ENCODE measurements at places on chromosomes 1 and 21.
A peak's percentile ranks its signal among the peaks of the same experiment; 100 is the strongest.

GRCh38 chr1:181483285-181484195 is at the start of gene CACNA1E:
Gene CACNA1E, plus strand, starts transcription at chr1:181483517. Its CDS starts 228 bp downstream, at chr1:181483745.
- peaks cover 19% of the 10 kb centered on the region for H3K4me1 ChIP-seq
- H3K27ac ChIP-seq, result no peak within 1 kb of the TSS
- no peak for DNase-seq
- peaks cover 92% of the 10 kb centered on the region for H3K27me3 ChIP-seq

DNA sequence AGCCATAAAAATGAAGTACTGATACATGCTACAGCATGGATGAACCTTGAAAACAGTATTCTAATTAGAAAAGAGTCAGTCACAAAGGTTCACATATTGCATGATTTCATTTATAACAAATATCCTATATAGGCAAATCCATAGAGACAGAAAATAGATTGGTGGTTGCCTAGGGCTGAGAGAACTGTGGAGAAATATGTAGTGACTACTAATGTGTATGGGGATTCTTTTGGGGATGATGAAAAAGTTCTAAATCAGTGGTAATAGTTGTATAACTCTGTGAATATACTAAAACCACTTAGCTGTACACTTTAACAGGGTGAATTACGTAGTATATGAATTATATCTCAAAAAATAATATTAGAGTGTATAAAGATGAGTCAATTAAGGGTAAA is 45.8 kb downstream of the RNF115 start:
- peaks cover 2% of the 10 kb centered on the region for H3K36me3 ChIP-seq
- H3K4me3 ChIP-seq, result no peak overlapping the region
- peaks cover 11% of the 10 kb centered on the region for H3K4me1 ChIP-seq

GRCh38 chr1:107594536-107594935 is 370.4 kb downstream of the VAV3 start:
- H3K4me1 ChIP-seq, result peaks cover 10% of the 10 kb centered on the region
- peak overlapping the region; percentile 6 for H3K27ac ChIP-seq
- no peaks in the 10 kb centered on the region for H3K36me3 ChIP-seq
- DNase-seq, result no peak
- no peak overlapping the region for H3K4me3 ChIP-seq

GRCh38 chr1:43822040-43822690 is 111.4 kb upstream of the ARTN start:
- DNase-seq, result no peak
- H3K27ac ChIP-seq, result no peak overlapping the region
- H3K27me3 ChIP-seq, result no peaks in the 10 kb centered on the region

DNA sequence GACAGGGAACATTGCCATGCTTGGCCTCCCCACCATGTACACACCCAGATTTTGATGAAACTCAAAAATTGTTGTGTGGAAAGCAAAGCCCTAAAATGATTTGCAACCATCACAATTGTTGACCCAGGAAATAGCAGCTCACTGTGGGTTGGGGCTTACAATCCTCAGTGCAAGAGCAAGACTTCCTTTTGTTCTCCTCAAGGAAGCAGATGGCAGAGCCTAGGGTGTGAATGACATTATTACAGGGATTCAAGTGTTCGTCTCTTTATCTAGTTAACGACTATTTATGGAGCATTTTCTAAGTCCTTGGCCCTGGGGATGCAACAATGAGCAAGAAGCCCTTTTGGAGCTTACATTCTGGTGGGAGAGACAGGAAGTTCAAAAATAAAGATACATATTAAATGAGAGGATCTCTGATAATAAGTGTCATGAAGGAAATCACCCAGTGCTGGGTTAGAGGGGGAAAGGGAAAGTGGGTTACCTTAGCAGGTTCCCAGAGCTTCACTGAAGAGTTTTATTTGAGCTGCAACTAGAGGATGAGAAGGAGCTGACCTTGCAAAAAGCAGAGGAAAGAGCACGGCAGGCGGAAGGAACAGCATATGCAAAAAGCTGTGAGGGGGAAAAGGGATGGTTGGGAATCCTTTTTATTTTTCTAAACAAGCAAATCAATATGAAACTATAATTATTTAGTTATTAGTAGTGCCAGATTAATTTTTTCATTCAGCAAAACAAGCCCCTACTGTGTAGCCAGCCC is 38.5 kb upstream of the ID3 start:
- no peaks in the 10 kb centered on the region for H3K36me3 ChIP-seq
- peak overlapping the region; percentile 79 for H3K27ac ChIP-seq
- no peaks in the 10 kb centered on the region for H3K27me3 ChIP-seq
- no peak for DNase-seq
- H3K4me3 ChIP-seq, result peak overlapping the region; percentile 75
- peaks cover 48% of the 10 kb centered on the region for H3K4me1 ChIP-seq

- peak; percentile 93 for DNase-seq
- peaks cover 3% of the 10 kb centered on the region for H3K36me3 ChIP-seq
- peak within 1 kb of the TSS; percentile 97 for H3K4me3 ChIP-seq
- H3K4me1 ChIP-seq, result peaks cover 8% of the 10 kb centered on the region
- H3K27ac ChIP-seq, result peak within 1 kb of the TSS; percentile 91
Observed at GRCh38 chr1:11099310-11100148, at the start of gene EXOSC10. Gene EXOSC10, minus strand, starts transcription at chr1:11099869. Its CDS starts 38 bp downstream, at chr1:11099831.

GRCh38 chr1:246782120-246782900 is 58.1 kb downstream of the SCCPDH start:
- no peak for DNase-seq
- no peaks in the 10 kb centered on the region for H3K27me3 ChIP-seq
- no peak overlapping the region for H3K27ac ChIP-seq
- H3K36me3 ChIP-seq, result no peaks in the 10 kb centered on the region
- H3K4me3 ChIP-seq, result no peak overlapping the region

- no peaks in the 10 kb centered on the region for H3K27me3 ChIP-seq
- H3K4me3 ChIP-seq, result peak overlapping the region; percentile 97
- no peak for DNase-seq
- peaks cover 61% of the 10 kb centered on the region for H3K4me1 ChIP-seq
- H3K27ac ChIP-seq, result peak overlapping the region; percentile 98
Observed at GRCh38 chr1:167631936-167632614, 2.0 kb downstream of the RCSD1 start.

DNA sequence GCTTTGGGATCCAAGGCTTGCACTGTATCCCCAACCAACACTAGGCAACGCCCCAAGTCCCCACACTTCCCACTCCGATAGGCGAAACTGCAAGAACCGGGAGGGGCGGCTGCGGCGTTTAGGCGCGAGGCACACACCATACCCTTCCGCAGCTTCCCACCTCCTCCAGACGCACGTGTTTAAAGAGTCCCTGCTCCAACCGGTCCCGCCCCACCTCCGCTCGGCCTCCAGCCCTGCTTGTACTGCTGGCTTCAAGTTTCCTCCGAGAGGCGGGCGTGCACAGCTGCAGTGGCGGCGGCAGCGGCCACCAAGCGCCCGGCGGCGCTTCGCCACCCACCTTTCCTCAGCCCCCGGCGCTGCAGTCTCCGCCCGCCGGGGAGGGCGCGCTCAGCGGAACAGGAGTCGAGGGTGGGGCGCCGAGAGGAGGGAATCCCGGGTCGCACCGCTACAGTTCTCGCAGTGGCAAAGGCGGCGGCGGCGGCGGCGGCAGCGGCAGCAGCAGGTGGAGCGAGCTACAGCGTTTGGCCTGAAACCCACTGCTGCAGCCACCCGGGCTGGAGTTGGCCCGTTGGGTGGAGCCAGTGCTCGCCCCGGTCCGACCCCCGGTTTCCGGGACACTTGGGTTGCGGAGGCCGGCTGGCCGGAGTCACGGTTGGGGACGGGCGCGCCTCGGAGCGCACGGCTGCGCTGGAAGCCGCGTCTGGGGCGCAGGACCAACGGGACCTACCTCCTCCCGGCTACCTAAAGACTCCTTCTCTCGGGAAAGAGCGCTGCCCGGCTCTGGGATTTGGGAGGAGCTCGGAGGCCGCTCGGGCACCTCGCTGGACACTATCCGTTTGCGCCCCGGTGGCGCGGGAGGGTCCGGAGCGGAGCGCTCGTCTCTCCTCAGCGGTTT is at the start of gene CNIH3:
Gene CNIH3 (plus strand): TSS at position 457 of the 895 bp plus-strand sequence. CDS start 858 bp downstream, outside the sequence.
- peaks cover 46% of the 10 kb centered on the region for H3K27me3 ChIP-seq
- peak within 1 kb of the TSS; percentile 89 for H3K4me3 ChIP-seq
- H3K36me3 ChIP-seq, result peaks cover 2% of the 10 kb centered on the region
- H3K4me1 ChIP-seq, result peaks cover 26% of the 10 kb centered on the region
- DNase-seq, result peak; percentile 23

DNA sequence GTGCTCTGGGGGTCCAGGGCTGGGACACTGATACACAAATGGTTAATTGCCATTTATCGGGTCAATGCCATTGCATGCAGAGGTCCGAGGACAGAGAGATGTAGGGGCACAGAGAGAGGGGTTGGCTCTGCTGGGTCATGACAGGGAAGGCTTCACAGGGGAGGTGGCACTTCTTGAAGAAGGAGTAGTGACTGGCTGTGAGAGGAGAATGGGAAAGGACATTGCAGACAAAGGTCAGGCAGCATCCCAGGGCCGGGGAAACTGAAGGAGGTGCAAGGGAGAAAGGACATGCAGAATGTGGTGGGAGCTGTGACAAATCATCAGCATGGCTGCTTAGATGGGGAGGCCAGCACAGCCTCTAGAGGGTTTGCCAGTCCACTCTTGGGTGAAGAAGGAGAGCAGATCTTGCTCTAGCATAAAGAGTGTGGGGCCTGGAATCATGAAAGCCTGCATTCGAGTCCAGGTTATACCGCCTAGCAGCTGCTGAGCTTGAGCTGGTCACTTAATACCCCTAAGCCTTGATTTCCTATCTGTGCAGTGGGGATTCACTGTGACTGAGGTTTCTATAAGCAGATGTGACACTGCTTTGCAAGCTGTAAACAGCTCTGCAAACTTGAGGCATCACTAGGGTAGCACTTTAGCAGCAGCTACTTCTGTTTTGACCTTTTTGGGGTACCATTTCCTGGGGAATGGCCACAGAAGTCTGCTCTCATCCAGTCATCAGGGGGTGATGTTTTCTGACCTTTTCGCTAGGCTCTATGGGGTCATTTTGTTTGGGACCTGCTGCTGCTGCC is 59.2 kb upstream of the EPS8L3 start:
- no peak overlapping the region for H3K27ac ChIP-seq
- no peaks in the 10 kb centered on the region for H3K36me3 ChIP-seq
- H3K4me3 ChIP-seq, result no peak overlapping the region
- DNase-seq, result no peak
- H3K27me3 ChIP-seq, result no peaks in the 10 kb centered on the region

GRCh38 chr1:111967067-111967690 is 22.3 kb downstream of the KCND3 start:
- H3K27me3 ChIP-seq, result peaks cover 89% of the 10 kb centered on the region
- no peak for DNase-seq
- no peak overlapping the region for H3K4me3 ChIP-seq
- H3K36me3 ChIP-seq, result peaks cover 4% of the 10 kb centered on the region

DNA sequence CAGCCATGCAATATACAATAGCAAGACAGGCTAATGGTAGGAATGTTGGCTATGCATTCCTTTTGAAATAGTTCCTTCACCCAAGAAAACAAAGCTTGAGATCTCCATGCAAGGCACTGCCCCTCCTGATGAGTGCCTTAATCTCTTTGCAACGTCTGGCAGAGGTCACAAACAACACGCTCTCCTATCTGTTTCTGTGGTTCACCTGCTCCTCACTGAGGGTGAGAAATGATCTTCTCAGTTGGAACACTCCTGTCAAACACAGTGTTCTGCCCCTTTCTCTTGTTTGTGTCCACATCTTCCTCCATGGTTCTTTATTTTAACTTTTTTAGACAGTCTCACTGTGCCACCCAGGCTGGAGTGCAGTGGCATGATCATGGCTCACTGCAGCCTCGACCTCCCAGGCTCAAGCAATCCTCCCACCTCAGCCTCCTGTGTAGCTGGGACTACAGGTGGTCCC is 21.2 kb upstream of the XPR1 start:
- no peaks in the 10 kb centered on the region for H3K27me3 ChIP-seq
- no peaks in the 10 kb centered on the region for H3K36me3 ChIP-seq
- H3K27ac ChIP-seq, result no peak overlapping the region
- H3K4me3 ChIP-seq, result no peak overlapping the region
- no peak for DNase-seq

- no peak overlapping the region for H3K4me3 ChIP-seq
- no peaks in the 10 kb centered on the region for H3K27me3 ChIP-seq
- no peak overlapping the region for H3K27ac ChIP-seq
- H3K4me1 ChIP-seq, result no peaks in the 10 kb centered on the region
- DNase-seq, result no peak
Observed at GRCh38 chr1:232477728-232478127, 152.2 kb downstream of the SIPA1L2 start.

DNA sequence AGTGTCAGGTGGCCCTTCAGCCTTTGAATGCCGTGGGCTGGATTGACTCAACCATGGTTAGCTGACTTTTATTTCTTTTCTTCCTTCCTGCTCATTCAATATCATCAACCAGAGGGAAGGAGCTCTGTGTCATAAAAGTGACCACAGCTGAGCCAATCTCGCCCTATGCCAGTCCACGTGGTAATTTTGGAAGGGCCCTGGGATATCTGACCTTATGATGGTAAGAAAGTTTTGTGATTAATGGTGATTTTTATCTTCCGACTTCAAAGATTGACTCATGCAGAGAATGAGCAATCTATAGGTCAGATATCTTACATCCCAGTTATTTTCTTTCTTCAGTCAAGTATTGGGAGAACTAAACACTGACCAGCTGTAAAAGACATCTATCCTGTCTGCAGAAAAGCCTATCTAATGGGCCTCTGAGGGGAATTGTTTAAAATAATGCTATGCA is 170.3 kb downstream of the ZC3H11B start:
- peaks cover 7% of the 10 kb centered on the region for H3K27me3 ChIP-seq
- H3K4me1 ChIP-seq, result no peaks in the 10 kb centered on the region
- H3K36me3 ChIP-seq, result no peaks in the 10 kb centered on the region
- no peak overlapping the region for H3K4me3 ChIP-seq

DNA sequence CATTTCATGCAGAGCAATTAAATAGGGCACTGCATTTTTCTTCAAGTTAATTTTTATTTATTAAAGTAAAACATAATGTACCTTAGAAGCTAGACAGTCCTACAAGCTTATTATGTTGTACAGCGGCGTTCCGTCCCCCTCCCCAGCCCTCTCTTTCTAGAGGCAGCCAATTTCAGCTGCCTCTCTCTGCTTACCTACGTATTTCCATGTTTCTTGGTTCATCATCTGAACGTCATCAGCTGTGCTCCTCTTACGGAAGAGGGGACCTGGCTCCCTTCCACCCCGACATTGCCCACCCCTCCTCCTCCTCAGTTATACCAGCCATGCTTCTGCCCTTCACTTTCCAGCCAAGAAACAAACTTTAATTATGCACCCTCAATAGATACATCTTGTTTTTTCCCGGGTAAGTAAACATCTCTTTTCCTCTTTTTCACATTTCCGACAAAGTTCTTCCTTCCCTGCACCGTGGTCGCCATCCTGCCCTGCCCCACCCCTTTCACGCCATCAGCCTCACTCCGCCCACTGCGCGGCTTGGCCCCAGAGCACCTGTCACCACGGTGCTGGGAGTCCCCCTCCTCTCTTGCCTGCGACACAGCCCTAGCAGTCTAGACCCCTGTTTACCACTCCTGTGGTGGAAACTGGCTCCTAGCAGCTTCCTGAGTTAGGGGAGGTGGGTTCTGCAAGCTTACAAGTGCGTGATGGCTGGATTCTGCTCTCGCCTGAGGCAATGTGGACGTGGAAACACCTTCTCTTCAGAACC is 57.9 kb downstream of the SLC37A1 start:
- peaks cover 9% of the 10 kb centered on the region for H3K4me1 ChIP-seq
- peaks cover 5% of the 10 kb centered on the region for H3K36me3 ChIP-seq
- DNase-seq, result no peak
- no peaks in the 10 kb centered on the region for H3K27me3 ChIP-seq
- peak overlapping the region; percentile 56 for H3K27ac ChIP-seq
